ENCODE measurements at places on chromosomes 7 and 10.

- no peak for DNase-seq
Observed at GRCh38 chr10:49023752-49024151, 84.1 kb upstream of the LRRC18 start.

- no peak for DNase-seq
Observed at GRCh38 chr10:116781370-116781884, 39.1 kb upstream of the HSPA12A start.

DNA sequence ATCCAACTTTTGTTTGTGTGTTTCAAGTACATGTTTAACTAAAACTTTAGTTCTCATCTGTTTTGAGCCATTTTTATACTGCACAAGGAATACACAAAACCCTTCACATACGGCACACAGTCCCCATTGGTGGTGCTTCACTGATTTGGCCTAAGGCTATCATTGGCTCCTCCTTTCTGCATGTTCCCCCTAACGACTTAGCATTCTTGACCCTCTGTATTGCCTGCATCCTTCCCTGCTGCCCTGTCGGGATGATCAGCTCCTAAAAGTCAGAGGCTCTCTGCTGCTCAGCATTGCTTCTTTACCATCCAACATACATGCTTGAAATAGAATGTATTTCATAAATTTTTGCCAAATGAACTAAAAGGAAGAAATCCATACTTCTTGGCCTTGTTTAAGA, 111.4 kb upstream of the ABCB5 start:
- DNase-seq: no peak

DNA sequence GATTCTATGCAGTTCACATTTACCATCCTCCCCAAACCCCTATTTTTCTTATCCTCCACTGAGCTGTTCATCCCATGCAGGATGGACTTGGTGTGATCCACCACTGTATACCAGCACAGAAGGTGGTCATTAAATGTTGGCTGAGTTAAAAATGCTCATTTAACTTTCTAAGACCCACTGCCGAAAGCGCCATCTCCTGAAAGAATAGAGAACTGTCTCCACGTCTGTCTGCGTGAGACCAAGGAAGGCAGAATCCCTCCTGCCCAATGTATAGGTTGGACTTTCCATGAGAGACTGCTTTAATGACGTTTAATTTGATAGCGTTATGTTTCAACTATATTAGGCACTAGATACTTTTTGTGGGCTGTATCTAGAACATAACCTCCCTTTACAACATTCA, 124.3 kb downstream of the GPAM start:
- no peak for DNase-seq

GRCh38 chr10:9508606-9509005, 1454.1 kb downstream of the GATA3 start:
- no peak for DNase-seq

- DNase-seq: no peak
Observed at GRCh38 chr7:84336303-84336702, 141.7 kb upstream of the SEMA3A start.

GRCh38 chr10:106000721-106001120, 1163.8 kb downstream of the SORCS1 start:
- DNase-seq: no peak
